ENCODE measurements at places on chromosomes 13 and 19.

DNA sequence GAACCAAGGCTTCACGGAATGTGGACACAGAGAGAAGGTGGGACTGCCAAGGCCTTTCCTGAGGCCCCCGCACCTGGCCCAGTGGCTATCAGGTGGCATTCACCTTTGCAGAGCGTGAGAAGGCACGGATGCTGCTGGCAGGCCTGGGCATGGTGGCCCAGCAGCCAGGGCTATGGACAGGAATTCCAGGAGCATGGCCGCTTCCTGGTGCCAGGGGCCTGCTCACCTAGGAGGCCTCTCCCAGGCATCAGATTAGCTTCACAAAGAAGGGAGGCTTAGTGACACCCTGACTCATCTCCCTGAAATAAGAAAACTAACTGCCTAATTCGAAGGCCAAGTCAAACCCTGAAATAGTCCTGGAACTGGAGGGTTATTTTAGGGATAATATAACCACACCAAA lies 155.8 kb downstream of the TEX29 start:
- no peak for DNase-seq

DNA sequence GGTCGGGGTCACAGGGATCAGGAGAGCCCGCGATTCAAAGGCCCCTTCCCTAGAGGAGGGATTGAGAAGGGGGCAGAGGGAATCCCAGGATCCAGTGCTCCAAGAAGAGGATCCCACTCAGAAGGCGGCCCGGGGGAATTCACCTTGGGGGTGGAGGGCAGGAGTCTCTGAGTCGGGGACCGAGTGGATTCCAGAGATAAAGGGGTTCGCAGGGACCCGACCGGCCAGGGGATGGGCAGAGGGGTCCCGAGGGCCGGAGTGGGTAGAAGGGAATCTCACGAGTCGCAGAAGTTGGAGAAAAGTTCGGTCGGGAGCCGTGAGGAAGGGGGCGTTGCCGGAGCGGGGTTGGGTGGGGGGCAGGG lies 261 bp downstream of the PRKD2 start:
- no peak for DNase-seq

GRCh38 chr13:53821632-53822031 lies 793.0 kb downstream of the OLFM4 start:
- no peak for DNase-seq

DNA sequence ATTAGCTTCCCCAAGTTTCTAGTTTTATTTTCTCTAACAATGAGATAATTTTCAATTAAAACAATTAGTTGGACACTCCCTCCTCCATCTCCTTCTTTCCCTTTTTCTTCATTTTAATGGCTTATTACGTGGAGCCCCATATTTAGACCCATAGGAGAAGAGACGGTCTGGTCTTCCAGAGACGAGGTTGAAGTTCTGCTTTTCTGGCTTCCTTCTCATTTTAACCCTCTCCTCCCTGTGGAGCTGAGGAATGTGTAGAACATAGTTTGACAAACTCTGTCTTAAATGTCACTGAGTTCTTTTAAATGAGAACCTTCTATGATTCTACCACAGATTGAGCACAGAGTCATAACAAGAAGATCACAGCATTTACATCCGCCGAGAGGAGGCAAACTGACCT lies 86.8 kb downstream of the EDNRB start:
- DNase-seq = no peak

DNA sequence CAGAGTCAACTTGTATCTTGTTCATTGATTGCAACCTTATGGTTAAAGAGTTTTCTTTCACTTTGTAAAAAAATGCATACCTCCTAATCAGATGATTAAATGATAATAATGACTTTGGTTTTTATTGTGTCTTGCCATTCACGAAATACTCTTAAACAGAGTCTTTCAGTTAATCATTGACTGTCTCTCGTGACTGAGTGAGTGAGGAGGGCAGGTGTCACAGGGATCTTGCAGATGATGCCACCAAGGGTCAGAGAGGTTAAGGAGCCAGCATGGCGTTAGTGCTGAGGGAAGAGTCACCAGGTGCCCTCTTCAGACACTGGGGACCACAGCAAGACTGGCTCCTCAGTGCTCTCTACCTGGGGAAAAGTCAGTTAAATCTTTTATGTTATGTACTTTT lies 8.0 kb downstream of the GPATCH1 start:
- no peak for DNase-seq

Data from NCI-H1105 treated with DMSO at 0.1 percent for 48 hours (cell line).